NCI-H1694 treated with DMSO at 0.1 percent for 48 hours (cell line): ENCODE measurements at places on chromosomes 2 and 18.

DNA sequence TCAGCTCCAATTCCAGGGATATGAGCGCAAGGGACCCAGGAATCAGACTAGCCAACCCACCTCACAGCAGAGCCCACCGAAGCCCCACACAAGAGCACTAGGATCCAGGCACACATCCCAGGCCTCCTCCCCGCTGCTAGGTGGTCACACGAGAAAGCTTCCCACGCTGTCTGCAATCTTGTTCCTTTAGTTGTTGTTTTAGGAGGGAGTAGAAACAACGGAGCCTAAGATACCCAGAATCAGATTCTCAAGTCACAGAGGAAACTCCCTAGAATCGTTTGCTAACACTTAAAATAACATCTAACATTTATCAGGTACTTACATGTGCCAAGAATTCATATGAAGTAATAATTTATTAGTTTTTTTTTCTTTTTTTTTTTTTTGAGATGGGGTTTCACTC is 9.7 kb upstream of the ATL2 start:
- DNase-seq, result no peak

GRCh38 chr2:190477661-190478454 is 56.7 kb downstream of the NEMP2 start:
- no peak for DNase-seq

- no peak for DNase-seq
Measured at GRCh38 chr2:72293620-72294019, 146.0 kb upstream of the CYP26B1 start.

- DNase-seq, result no peak
Measured at GRCh38 chr2:100929147-100929546, 72.9 kb upstream of the RPL31 start.

- DNase-seq, result no peak
Measured at GRCh38 chr2:40346535-40347354, 105.1 kb downstream of the SLC8A1 start.
